ENCODE measurements at places on chromosomes 5 and 9.

- DNase-seq, result no peak
- no peak overlapping the region for H3K27ac ChIP-seq
- no peaks in the 10 kb centered on the region for H3K4me1 ChIP-seq
- peaks cover 36% of the 10 kb centered on the region for H3K27me3 ChIP-seq
- no peak overlapping the region for H3K4me3 ChIP-seq
These were observed 73.5 kb upstream of the MEGF10 start for GRCh38 chr5:127216898-127217675.

DNA sequence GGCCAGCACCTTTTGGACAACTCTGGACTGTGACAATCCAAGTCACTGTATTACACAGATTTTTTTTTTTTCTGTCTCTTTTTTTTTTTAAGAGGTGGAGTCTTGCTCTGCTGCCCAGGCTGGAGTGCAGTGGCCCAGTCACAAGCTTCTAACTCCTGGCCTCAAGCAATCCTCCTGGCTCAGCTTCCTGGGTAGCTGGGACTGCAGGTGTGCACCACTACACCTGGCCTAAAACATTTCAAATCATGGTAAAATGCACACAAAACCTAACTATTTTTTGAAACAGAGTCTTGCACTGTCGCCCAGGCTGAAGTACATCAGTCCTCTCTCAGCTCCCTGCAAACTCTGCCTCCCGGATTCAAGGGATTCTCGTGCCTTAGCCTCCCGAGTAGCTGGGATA lies 7.2 kb upstream of the N4BP3 start:
- no peaks in the 10 kb centered on the region for H3K36me3 ChIP-seq
- no peak overlapping the region for H3K4me3 ChIP-seq
- no peaks in the 10 kb centered on the region for H3K27me3 ChIP-seq
- H3K4me1 ChIP-seq, result no peaks in the 10 kb centered on the region
- no peak for DNase-seq

- no peaks in the 10 kb centered on the region for H3K27me3 ChIP-seq
- H3K36me3 ChIP-seq, result peaks cover 16% of the 10 kb centered on the region
- peak within 1 kb of the TSS; percentile 96 for H3K27ac ChIP-seq
- peaks cover 39% of the 10 kb centered on the region for H3K4me1 ChIP-seq
These were observed at the start of gene GALNT10 for GRCh38 chr5:154190595-154191304. Gene GALNT10 (plus strand): TSS chr5:154190733. CDS start chr5:154190867, 134 bp downstream.

GRCh38 chr5:137415231-137415681 lies 83.9 kb downstream of the SPOCK1 start:
- no peak overlapping the region for H3K27ac ChIP-seq
- DNase-seq, result no peak
- H3K36me3 ChIP-seq, result no peaks in the 10 kb centered on the region
- no peak overlapping the region for H3K4me3 ChIP-seq
- peaks cover 9% of the 10 kb centered on the region for H3K27me3 ChIP-seq

GRCh38 chr9:121885345-121885901 lies 207.7 kb downstream of the TTLL11 start:
- no peaks in the 10 kb centered on the region for H3K27me3 ChIP-seq
- no peak overlapping the region for H3K27ac ChIP-seq
- no peaks in the 10 kb centered on the region for H3K36me3 ChIP-seq
- H3K4me1 ChIP-seq, result no peaks in the 10 kb centered on the region

DNA sequence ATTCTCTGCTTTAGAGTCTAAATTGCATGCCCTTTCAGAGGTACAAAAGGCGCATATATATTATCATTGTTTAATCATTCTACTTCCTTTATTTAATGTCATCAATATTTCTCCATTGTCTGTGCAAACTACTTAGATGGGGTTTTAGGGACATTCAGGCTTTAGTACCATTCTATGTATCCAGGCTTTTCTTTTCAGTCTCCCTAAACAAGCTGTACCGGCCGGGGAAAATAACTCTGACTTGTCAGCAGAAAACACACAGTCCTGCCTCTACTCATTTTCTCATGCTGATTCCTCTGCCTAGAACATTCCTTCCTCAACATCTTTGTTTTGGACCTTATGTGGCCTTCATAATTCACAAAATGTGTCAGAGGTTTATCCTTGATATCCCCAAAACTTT lies 392.1 kb upstream of the DAB2 start:
- no peaks in the 10 kb centered on the region for H3K36me3 ChIP-seq
- no peak overlapping the region for H3K27ac ChIP-seq
- peaks cover 66% of the 10 kb centered on the region for H3K27me3 ChIP-seq

DNA sequence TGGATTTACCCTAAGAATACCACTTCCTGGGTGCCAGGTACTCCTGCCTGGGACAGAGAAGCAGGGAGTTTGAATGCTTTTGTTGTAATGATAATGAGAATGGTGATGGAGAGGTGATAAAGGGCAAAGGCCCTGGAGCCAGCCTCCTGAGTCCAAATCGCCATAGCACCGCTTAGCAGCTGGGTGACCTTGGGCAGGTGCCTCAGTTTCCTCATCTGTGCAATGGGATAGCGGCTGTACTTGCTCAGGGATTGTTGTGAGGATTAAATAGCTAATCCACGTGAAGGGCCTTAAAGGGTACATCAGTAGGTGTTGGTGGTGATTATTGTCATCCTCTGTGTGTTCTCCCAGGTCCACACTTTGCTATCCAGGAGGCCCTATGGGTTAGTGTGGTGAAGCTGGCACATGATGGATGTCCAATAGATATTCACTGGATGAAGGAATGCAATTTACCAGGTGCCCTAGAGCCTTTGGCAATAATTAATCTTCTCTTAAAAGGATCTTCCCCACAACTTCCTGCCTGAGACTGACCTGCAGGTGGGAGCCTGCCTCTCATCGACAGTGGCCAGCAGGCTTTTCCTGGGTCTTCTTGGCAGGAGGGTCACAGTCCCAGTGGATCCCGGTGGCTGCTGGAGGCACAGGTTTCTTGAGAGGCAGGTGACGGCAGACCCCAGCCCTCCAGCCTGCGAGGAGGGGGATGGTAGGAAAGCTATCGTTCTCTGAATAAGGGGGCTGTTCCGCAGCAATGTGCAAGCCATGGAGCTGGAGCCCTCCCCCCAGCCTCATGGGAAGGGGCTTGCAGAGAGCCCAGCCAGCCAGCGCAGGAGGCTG lies 160.2 kb downstream of the MACROH2A1 start:
- no peak for DNase-seq
- peaks cover 40% of the 10 kb centered on the region for H3K27me3 ChIP-seq
- H3K27ac ChIP-seq, result no peak overlapping the region
- H3K36me3 ChIP-seq, result no peaks in the 10 kb centered on the region
- H3K4me3 ChIP-seq, result no peak overlapping the region

- peaks cover 15% of the 10 kb centered on the region for H3K36me3 ChIP-seq
- H3K4me1 ChIP-seq, result peaks cover 4% of the 10 kb centered on the region
- H3K27me3 ChIP-seq, result peaks cover 37% of the 10 kb centered on the region
- no peak overlapping the region for H3K4me3 ChIP-seq
- DNase-seq, result no peak
These were observed 24.5 kb upstream of the NRARP start for GRCh38 chr9:137326445-137327065.

DNA sequence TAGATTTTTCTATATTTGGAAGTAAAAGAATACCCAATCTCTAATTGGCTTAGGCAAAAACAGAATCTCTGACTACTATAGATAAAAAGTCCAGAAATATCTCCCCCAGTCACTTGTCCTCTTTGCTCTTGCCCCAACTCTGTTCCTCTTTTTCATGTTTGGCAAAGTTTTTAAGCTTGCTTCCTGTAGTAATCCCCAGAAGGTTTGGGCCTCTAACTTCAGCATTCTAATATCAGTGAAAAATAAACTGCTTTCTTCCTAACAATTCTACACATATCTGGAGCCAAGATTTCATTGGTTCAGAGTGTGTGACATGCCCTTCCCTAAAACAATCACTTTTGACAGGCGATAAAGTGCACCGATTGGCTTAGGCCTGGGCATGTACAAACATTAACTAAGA lies 1680.3 kb downstream of the MAT2B start:
- no peaks in the 10 kb centered on the region for H3K36me3 ChIP-seq
- H3K4me3 ChIP-seq, result no peak overlapping the region
- H3K4me1 ChIP-seq, result no peaks in the 10 kb centered on the region

DNA sequence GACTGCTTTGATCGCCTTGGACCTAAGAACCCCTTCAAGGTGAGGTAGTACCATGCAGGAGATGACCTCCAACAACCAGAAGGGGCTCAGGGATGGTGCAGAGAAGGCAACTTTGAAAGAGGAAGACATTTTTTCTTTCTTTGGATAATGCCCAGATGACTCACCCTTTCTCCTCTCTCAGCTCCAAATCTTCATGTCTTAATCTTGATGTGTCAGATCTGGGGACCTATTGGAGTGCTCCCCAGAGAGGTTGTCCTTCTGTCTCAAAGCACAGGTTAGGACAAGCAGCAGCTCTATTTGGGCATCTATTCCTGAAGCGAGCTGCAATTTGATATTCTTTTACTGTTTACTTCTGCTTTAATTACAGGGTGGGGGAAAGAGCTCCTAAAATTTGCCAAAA lies 229.9 kb upstream of the MAP3K1 start:
- no peak overlapping the region for H3K27ac ChIP-seq
- no peak for DNase-seq
- no peaks in the 10 kb centered on the region for H3K36me3 ChIP-seq

- H3K4me1 ChIP-seq, result peaks cover 21% of the 10 kb centered on the region
- peak overlapping the region; percentile 45 for H3K27ac ChIP-seq
These were observed 109.1 kb downstream of the DOCK2 start for GRCh38 chr5:169746147-169746694.

GRCh38 chr9:91420501-91421127 lies 3.0 kb downstream of the NFIL3 start:
- H3K36me3 ChIP-seq, result peaks cover 11% of the 10 kb centered on the region
- no peak for DNase-seq
- peaks cover 20% of the 10 kb centered on the region for H3K27me3 ChIP-seq
- H3K27ac ChIP-seq, result no peak overlapping the region
- no peak overlapping the region for H3K4me3 ChIP-seq
- H3K4me1 ChIP-seq, result peaks cover 33% of the 10 kb centered on the region

DNA sequence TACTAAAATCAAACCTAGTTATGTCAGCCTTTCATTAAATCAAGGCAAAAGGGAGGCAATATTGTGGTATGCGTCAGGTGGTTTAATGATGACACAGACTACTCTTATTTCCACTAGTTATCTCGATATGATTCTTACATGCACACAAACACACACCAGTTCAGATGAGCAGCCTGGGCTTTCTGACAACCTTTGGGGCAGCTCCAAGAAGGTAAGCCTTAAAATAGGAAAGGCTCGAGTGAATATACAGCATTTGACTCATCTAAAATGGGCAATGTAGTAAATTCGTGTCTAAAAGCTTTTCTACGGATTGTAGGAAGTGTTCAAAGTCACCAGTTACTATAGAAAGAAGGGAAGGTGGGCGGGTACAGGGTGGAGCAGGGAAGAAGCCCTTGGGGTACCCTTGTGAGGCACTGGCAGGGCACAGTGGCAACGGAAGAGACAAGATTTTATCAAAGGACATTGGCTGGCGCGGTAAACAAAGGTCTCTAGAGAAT lies 1.9 kb downstream of the ANKH start:
- H3K4me3 ChIP-seq, result peak overlapping the region; percentile 91
- peak overlapping the region; percentile 98 for H3K27ac ChIP-seq
- peaks cover 4% of the 10 kb centered on the region for H3K36me3 ChIP-seq
- H3K4me1 ChIP-seq, result peaks cover 30% of the 10 kb centered on the region
- no peak for DNase-seq

GRCh38 chr9:70747261-70747718 lies 332.8 kb upstream of the KLF9 start:
- no peak for DNase-seq
- peaks cover 20% of the 10 kb centered on the region for H3K27me3 ChIP-seq
- no peak overlapping the region for H3K4me3 ChIP-seq
- no peak overlapping the region for H3K27ac ChIP-seq
